ENCODE measurements at places on chromosomes 11 and 22.

DNA sequence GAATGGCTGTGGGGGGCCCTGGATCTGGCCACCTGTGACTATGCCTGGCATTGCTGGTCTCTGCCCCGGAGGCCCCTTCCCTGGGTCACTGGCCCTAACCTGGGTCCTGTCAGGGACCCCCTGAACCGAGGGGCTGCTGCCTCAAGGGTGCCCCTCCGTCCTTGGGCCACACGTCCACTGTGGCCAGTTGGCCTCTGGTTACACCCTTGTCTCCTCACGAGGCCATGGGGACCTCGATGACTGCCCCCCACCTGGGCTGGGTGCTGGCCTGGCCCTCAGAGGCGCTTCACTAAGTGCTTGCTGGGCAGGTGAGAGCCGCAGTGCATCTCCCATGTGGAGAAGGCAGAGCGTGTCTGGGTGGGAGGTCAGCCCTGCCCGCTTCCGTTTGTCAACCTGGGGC is 27.3 kb upstream of the FGF19 start:
- no peak for DNase-seq

GRCh38 chr11:122165607-122166371 is 49.8 kb upstream of the BLID start:
- no peak for DNase-seq

DNA sequence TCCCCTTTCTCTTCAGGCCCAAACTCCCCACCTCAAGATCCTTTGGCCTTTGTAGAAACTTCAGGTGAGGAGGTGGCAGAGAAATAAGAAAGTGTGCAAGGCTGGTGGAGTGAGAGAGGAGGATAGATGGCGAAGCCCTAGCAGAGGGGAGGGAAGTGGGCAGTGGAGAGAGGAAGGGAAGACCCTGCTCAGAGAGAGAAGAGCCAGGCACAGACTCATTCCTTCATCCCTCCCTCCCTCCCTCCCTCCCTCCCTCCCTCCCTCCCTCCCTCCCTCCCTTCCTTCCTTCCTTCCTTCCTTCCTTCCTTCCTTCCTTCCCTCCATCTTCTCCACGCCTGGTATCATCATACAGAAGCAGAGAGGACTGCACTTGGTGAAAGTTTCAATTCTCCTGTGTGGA is 21.0 kb downstream of the RTN4RL2 start:
- no peak for DNase-seq

DNA sequence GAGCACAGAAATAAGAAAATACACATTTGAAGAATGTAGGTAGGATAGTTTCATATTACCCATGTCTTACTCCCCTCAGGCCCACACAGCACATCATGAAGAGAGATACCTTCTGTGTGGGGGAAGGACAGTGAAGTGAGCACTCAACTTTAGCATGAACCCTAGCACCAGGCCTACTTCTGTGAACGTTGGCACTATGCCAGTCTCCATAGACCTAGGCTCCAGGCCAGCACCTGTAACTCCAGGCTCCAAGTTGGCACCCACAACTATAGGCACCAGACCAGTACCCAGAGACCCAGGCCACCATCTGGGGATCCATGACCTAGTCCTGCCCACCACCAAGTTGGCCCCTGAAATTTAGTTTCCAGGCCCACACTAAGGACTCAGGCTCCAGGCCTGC is 410.9 kb downstream of the INSC start:
- no peak for DNase-seq

DNA sequence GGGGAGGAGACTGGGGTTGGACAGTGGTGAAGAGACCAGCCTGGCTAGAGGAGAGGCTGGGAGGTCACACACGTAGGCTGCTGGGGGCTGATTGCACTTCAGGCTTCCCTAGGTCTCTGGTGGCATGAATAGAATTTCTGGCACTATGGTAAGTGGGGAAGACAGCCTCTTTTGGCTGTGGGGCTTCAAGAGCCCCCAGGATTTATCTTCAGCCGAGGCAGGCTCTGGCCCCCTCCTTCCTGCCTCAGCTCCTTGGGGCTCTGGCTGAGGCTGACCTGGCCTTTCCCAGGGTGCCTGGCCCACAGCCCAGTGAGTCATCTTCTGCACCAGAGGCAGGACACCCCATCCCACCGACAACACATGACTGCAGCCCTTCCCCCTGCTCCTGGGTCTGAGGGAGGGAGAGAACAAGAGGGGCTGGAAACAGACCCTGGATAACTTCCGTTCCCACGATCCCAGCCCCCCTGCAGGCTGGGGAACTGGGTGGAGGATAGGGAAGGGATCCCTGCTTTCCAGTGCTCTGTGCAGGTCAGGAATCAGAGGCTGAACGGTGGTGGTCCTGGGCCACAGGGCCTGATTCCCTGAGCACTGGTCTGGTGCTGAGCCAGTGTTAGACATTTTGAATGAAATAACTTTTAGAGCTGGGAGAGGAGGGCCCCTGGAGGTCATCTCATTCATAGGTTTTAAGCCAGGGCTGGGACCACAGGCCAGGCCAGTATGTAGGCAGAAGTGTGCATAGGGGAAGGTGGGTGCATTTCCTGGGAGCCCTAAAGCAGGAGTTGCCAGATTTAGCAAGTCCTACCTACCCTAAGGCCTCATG is 26.5 kb downstream of the ARHGEF17 start:
- DNase-seq: no peak

GRCh38 chr11:18785411-18785810 is 6.2 kb downstream of the PTPN5 start:
- DNase-seq: no peak

- no peak for DNase-seq
These were observed 80.0 kb downstream of the CTTN start for GRCh38 chr11:70478166-70478890.
